Sigmoid colon (tissue), 7 donors: ENCODE measurements at places on chromosomes 16 and 17. TPM values are rescaled to one million over a fixed set of nuclear protein-coding genes. Genes with fewer than 3 reads are reported as not detected.

PRSS33 gene
- total RNA-seq = not detected

CD2BP2 gene
- total RNA-seq = 47.1 TPM

DNA sequence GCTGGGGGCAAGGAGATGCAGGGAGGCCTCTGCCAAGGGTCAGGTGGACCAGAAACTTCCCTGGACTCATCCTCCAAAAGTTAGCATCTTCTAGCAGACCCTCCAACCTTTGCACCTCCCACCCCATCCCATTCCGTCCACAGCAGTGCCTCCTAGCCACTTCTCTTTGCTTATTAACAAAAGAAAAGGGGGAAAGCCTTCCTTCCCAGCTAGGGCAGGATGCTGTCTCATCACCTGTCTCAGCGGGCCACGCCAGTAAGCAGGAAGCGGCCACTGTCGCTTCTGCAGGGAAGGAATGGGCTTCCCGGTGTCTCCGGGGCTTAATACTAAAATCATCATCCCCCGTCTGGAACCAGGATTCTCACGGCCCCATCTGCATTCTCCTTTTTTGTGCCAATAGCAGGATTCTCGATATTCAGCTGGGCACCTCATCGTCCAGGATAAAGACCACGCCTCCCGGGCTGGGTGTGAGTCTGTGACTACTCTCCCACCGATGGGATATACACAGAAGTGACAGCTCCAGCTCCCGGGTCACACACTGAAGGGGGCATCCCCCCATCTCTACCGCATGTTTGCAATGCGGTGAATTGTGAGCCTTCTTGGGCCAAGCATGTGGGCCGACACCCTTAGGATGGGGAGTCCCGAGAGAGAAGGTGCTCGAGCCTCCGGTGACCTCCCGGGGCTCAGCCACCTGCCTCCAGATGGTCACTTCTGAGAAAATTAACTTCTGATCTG is 15.5 kb upstream of the RBFOX3 start:
- DNase-seq = peak; percentile 24

DNA sequence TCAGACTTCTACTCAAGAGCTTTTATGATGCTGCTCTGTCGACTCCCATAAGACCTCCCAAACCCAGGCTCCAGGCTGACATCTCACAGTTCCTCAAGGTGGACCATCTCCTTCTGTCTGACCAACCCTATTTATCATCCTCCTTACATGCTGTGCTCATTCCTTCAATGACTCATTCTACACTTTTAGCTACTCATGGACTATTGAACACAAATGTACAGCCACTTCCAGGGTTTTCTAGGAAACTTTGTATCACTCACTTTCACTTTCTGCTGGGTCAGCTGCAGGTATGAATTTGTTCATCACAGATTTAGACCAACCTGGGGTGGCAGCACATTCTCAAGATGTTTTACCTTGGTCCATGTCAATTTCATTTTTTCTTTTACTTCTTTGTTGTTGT is 162.4 kb upstream of the FAM20A start:
- DNase-seq = no peak

DNA sequence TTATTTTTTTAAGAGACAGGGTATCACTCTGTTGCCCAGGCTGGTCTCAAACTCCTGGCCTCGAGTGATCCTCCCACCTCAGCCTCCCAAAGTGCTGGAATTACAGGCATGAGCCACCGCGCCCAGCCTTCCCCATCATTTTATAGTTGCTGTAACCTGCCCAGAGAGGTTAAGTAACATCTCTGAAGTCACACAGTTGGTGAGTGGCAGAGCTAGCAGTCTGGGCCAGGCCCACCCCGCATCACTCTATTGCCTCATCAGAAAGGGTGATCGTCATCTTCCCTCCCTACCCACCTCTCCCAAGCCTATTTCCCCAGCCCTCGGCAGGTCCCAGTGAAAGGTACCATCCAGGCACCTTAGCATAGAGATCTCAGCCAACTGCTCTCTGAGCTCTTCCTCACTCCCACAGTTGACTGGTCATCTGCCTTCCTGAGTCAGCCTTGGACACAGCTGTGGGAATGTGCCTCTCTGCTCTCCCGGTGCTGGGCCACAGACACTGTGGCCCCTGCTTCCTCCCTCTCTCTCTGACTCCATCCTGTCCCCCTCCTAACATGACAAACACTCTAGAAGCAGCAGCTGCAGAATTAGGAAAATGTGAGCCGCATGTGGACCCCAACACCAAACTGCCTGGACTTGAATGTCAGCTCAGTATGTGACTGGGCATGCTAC is 57.1 kb downstream of the SCNN1B start:
- peak; percentile 46 for DNase-seq

GRCh38 chr17:77428749-77429368 is 288.1 kb downstream of the SEC14L1 start:
- DNase-seq = no peak

- no peak for DNase-seq
Observed at GRCh38 chr17:53765609-53766008, 57.1 kb upstream of the KIF2B start.

DNA sequence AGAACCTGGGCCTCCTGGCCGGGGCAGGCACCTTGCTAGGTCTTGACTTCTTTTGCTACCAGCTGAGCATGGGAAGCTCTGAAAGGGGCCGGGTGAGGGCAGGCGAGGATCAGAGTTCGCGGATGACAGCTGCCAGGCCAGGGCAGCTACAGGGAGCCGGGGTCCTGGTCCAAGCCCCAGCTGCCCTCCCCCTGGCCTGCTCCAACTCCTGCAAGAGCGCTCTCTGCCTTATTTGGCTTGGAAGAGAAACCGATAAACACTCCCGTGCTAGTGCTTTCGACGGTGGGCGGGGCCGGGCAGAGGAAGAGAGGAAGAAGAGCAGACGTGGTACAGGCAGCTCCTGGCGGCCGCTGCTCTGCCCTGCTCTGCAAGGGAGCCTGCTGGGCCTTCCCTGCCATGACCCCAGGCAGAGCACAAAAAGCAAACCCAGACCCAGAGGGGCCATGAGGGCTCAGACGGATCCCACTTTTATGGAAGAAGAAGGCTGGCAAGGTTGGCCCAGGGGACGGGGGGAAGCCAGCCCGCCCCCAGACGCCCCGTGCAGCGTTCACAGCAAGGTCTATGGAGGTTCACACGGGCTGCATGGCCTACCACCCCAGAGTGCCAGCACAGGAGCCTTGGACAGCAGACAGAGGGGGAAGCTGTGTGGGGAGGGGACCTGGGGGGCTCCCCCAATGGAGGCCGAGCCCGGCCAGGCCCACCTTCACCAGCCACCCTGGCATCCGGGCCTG is 25.6 kb downstream of the PIEZO1 start:
- DNase-seq = peak; percentile 96

DNA sequence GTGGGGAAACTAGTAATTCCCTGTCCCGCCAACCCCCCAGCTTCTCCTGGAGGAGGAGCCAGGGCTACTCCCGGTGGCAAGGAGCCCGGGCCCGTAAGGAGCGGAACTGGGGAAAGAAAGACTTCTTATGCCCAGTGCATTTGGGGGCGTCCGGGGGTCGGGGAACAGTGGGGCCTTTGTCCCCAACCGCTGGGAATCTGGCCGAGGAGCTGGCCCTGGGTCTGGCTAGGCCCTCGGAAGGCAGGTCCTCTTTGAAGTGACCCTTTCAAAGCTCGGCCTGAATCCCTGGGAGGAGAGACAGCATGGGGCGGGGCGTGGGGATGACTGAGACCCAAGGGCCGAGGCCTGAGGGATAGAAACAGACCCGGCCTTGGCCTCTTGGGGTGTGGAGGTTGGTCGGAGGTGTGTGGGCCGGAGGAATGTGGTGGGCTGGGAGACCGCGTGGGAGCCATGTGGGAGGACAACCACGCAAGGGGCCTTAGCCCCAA is 6.0 kb downstream of the ARHGAP23 start:
- peak; percentile 77 for DNase-seq
